ENCODE measurements at places on chromosomes 11 and 22.
A peak's percentile ranks its signal among the peaks of the same experiment; 100 is the strongest.

DNA sequence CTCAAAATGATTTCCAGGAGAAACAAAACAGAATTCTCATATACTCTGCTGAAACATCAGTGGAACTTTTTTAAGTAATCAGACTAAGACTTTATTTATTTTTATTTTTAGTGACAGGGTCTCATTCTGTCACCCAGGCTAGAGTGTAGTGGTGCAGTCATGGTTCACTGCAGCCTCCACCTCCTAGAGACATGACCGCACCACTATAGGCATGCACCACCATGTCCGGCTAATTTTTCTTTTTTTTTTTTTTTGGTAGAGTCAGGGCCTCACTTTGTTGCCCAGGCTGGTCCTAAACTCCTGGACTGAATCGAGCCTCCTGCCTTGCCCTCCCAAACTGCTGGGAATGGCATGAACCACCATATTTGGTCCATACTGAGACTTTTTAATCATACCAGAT lies 42.9 kb downstream of the PRDM10 start:
- DNase-seq: no peak

- DNase-seq: no peak
Observed at GRCh38 chr22:45009606-45010531, at the start of gene PHF21B. PHF21B (minus strand) TSS chr22:45010005; CDS start chr22:45009549, 456 bp downstream.

DNA sequence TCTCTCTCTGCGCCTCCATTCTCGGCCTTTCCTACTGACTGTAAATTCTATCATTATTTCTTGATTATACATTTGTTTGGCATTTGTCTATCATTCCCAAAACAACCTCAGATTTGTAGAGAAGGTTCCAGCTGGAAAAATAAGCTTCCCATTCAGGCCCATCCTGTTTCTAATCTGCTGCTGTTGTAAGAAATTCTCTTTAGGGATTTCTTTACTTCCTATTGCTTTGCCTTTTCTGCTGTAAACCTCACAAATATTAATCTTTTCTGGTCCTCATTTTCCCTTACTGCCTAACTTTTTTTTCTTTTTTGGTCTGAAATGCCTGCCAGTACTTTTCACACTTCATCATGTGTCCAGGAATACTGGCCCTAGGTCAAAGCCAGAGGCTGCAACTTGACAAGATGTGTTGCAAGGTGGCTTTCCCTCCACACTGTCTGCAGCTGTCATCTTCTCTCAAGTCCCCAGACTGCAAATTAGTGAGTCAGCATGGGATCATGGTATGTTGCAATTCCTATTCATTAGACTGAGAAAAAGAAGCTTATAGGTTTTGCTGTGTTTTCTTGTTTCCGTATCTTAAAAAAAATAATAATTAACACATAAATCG lies 858.7 kb upstream of the CHORDC1 start:
- no peak for DNase-seq

DNA sequence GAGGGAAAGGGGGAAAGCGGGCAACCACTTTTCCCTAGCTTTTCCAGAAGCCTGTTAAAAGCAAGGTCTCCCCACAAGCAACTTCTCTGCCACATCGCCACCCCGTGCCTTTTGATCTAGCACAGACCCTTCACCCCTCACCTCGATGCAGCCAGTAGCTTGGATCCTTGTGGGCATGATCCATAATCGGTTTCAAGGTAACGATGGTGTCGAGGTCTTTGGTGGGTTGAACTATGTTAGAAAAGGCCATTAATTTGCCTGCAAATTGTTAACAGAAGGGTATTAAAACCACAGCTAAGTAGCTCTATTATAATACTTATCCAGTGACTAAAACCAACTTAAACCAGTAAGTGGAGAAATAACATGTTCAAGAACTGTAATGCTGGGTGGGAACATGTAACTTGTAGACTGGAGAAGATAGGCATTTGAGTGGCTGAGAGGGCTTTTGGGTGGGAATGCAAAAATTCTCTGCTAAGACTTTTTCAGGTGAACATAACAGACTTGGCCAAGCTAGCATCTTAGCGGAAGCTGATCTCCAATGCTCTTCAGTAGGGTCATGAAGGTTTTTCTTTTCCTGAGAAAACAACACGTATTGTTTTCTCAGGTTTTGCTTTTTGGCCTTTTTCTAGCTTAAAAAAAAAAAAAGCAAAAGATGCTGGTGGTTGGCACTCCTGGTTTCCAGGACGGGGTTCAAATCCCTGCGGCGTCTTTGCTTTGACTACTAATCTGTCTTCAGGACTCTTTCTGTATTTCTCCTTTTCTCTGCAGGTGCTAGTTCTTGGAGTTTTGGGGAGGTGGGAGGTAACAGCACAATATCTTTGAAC lies 6.8 kb downstream of the MALAT1 start:
- no peak for DNase-seq

DNA sequence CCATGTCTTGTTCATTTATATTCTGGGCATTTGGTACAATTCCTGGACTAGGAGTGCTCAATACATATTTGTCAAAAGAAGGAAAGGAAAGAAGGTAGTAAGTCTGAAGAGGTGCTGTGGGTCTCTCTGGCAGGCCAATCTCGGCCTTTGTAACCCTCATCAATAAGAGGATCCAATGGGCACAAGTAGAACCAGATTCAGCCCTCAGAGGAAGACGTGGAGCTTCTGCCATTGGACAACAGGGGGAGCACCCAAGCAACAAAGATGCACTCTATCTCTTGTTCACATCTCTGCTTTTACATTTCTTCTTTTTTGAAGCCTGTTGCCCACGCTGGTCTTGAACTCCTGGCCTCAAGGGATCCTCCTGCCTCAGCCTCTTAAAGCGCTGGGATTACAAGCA lies 2.2 kb upstream of the VPS11 start:
- peak; percentile 36 for DNase-seq

DNA sequence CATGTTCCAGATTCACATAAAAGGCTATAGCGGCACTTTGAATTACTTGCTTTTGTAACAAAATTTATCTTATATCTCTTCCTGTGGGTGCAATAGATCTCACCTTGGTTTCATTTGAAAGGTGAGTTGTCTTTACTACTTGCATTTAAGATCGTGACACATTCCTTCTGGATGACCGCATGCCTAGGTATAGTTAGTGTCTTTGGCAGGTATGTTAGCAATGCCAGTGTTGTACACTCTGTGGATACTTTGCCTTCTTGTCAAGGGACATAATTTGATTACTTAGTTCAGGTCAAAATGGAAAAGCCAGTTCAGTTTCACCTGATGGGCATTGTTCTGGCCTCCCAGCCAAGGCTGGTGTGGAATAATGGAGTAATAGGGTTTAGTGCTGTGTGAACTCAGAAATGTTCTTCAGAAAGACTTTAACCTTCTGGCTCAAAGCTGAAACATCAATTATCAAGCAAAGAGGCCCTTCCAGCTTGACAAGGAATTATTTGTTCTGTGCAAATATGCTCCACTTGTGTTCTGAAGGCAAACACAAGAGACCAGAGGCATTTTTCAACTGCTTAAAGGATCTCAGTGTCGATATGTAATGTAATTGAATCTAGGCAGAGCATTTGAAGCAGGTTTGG lies 64.6 kb downstream of the AMOTL1 start:
- no peak for DNase-seq

- no peak for DNase-seq
Observed at GRCh38 chr11:20501971-20502370, 97.4 kb upstream of the SLC6A5 start.
